ENCODE measurements at places on chromosomes 2 and 18.

DNA sequence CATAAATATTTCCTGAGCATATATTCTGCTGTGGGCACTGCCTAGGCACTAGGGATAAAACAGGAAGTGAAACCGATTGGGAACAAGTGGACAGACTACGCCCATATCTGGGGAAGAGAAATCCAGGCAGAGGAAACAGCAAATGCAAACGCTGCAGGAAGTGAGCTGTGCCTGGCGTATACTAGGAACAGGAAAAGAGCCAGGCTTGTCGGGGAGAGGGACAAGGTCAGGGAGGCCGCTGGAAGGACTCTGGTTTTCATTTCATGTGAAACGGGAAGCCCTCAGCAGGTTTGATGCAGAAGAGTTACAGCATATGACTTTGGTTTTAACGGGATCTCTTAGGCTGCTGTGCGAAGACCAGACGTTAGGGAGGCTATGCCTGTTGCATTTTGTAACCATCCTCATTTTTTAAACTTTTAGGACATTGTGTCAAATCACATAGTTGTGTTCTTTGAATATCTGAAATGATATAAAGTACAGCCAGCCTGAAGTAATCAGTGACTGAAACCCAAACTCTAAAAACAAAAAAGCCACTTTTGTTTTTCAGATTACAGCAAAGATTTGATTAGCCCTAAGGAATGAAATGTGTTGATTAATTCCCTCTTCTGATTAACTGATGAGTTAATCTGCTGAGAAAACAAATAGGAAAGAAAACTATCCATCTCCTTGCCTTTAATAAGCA, 110.2 kb upstream of the PIEZO2 start:
- DNase-seq, result no peak

- no peak for DNase-seq
Observed at GRCh38 chr2:151334082-151334815, 23.1 kb upstream of the TNFAIP6 start.

DNA sequence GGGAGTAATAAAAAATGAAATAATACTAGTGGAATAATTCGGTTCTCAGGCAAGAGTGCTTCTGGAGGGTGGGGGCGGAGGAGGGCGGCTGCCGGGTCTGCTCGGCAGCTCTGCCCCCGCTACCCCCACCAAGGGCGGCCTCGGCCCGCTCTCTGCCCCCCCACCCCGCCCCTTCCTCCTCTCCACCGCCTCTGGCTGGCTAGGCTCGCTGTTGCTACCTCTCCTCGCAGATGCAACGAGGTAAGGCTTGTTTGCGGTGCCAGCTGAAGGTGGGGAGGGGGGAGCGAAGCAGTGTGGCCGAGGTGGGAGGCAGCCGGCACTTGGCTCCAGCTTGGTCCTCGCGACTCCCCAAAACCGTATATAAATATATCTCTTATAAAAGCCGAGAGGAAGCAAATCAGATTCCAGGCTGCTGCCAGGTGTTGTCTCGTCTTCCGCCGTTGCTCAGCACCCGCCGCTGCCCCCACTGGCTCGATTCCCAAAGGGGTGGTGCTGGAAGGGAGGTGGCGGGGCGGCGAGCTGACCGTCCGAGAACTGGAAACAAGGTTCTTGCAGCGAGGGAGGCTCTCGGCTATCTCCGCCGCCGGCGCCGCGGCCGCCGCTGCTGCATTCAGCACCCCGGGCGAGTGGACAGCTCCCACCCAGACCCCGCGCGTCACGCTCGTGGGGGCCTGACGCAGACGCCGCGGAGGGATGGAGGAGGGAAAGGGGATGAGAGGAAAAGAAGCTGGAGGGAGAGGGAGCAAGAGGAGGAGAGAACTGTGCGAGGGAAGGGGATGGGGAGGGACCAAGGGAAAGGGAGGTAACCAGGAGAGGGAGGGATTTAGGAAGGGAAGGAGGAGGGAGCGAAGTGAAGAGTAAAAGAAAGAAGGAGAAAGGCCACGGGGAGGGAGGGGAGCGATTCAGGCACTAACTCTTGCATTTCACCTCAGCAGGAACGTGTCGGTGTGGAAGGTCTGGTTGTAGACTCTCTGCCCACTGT, at the start of gene MARCHF4:
Gene MARCHF4 (minus strand): TSS at position 763 of the 982 bp plus-strand sequence. CDS start 2,223 bp downstream, outside the sequence.
- DNase-seq, result peak; percentile 55

- no peak for DNase-seq
Observed at GRCh38 chr2:31886700-31887099, 124.1 kb downstream of the MEMO1 start.

DNA sequence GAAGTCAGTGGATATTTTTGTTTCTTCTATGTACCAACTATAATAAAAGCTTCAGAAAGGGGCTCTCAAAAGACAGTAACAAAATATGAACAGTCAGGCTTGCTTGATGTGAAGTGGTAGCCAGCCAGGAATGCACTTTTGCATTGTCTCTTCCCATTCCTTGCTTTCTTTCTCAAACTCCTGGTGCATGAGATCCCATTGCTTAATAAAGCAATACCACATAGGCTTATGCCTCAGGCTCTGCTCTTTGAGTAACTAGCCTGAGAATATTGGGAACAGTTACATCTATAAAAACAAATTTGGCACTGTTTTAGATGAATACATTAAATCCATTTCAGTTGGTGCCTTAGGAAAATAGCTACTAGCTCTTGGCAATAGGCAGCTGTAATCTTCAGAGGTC, 62.6 kb upstream of the ST6GAL2 start:
- DNase-seq, result no peak

DNA sequence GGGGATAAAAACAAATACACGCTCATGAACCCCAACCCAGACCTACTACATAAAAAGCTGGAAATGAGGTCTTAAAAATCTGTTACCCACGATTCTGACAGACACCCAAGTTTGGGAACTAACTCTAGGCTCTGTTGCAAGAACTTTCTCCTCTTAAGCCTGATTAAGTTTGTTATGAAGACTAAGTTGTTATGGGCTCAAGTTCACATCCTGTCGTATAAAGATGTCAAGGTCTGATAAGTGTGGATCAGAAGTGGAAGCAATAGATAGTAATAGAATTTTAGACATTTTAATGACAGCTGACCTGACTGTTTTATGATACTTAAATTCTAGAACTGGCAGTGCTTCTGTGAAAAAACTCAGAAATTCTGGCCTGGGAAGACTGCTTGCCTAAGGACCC, 43.2 kb downstream of the LPIN2 start:
- DNase-seq, result no peak

DNA sequence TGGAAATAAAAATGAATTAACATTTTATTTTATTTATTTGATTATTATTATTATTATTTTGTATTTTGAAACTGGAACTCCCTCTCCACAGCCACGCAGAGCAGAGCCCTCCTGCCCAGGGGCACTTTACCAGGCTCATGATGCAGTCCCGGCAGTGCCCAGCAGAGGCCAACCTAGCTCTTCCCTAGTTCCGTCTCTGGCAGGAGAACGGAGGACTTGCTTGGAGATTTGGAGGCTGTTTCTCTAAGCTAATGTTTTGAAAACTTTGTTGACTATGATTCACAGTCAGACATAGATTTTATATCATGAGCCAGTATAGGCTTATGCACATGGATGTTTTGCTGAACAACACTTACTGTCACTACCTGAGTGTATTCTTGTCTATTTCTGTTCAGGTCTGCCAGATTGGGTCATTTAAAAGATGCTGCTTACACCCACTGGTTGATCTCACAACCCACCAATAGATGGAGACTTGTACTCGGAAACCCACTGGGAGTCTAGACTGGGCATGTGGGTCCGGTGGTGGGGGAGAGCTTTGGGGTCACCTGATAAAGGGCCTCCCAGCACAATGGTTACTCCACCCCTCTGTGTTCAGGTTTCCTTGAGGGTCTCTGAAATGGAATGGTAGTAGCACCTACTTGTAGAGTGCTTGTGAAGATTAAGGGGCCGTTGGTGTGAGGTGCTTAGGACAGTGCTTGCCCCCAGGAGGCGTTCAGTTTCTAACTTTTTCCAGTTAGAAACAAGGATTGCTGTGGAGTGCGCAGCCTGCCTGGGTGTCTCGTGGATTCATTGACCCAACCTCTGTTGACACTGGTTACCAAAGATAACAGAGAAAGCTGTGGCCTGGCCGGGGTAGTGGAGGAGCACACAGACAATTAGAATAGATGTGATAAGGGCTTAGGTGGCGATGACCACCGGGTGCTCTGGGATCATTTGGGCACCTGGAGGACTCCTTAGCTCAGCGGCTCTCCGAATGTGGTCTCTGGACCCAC, 177.3 kb downstream of the HAUS1 start:
- DNase-seq, result peak; percentile 67

DNA sequence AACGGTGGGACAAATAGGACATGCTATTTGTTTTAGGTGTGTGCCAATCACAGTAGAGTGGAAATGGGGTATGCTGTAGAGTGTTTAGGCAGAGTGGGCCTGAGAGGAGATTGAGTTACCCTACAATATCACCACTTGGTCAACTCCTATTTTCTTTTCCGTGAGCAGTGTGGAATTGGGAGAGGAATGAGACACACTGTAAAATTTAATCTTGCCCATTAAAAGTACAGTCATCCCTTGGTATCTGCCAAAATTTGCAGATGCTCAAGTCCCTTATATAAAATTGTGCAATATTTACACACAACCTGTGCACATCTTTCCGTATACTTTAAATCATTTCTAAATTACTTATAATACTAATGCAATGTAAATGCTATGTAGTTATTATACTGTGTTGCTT, 12.4 kb downstream of the FBXO48 start:
- no peak for DNase-seq

DNA sequence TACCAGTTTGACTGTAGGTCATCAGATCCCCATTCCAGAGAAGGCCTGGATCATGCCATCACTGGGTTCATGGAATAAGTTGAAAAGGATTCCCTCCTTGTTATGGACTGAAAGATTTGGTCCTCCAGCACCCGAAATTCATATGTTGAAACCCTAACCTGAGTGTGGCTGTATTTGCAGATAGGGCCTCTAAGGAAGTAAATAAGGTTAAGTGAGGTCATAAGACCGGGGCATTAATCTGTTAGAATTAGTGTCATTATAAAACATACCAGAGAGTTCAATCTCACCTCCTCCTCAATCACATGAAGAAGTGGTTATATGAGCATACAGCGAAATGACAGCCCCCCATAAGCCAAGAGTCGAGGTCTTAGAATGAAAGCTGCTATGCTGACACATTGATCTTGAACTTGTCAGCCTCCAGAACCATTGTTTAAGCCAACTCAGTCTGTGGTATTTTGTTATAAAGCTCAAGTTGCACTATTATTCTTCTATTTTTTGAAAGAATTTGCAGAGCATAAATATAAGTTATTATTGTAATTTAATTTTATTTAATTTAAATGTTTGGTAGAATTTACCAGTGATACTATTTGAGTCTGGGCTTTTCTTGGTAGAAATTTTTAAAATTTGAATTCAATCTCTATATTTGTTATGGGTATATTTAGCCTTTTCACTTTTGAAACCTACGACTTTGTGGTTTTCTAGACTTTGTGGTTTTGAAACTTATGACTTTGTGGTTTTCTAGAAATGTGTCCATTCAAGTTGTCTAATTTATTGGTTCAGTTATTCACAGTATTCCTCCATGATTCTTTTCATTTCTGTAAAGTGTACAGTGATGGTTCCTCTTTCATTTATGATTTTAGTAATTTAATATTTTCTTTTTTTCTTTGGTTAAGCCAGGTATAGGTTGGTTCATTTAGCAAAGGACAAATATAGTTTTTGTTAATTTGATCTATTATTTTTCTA, 1206.7 kb upstream of the CDH2 start:
- no peak for DNase-seq

DNA sequence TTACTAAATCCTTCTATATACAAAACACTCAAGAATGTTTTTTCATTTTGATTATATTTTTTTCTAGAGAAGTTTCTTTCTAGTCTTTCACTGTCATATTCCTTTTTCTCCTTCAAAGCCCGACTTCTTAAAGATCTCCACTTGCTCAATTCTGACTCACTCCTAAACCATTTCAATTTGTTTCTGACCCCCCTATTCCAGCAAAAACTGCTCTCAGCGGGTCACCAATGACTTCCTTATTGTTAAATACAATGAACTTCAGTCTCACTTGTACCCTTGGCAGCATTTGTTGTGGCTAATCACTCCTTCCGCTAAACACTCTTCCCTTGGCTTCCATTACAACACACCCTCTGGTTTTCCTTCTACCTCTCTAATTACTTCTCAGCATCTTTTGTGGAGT, 111.1 kb upstream of the RBBP8 start:
- DNase-seq, result no peak

Data from activated CD4-positive, alpha-beta T cell treated with anti-CD3 and anti-CD28 coated beads, Interleukin-2, Interleukin-6, amounts not matched to agents 100 ng/mL and 50 ng/mL, durations not matched to agents 16 hours and 8 hours (primary cell).